SK-N-DZ (cell line): ENCODE measurements at places on chromosomes 1 and 21.

DNA sequence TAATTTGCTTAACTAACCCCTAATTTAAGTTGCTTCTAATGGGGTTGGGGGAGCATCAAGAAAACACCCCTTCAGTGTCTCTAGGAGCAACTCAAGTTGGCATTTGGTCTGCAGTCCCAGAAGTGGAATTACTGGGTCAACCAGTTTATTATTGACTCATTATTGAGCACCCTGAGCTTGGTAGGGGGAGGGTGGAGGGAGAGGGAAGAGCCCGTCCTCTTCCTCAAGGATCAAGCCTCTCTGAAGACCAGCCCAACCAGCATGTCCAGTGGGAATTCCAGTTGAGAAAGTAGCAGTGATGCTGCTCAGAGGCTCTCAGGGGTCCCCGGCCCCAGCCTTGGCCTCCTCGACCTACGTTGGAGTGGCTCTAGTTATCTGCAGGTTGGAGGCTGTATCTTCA, 2.1 kb upstream of the PLA2G2F start:
- no peak for DNase-seq

GRCh38 chr1:84585803-84586202, 11.6 kb upstream of the CTBS start:
- peak; percentile 28 for DNase-seq

DNA sequence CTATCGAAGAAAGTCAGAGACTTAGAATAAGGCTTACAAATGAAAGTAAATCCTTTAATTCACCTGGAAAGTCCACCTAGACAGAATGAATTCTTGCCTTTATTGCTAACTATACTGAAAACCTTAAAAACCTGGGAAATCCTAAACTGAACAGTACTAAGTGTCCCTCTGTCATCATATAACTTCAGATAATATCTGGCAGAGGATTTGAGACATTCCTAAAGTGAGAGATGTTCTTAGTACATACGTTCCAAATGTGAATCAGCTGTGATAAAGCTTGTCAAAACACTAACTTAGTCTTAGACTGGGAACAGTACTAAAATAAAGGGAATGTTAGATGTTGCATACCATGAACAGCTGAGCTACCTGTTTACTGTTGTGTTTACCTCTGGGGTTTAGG, 121.7 kb downstream of the TNFSF18 start:
- no peak for DNase-seq

DNA sequence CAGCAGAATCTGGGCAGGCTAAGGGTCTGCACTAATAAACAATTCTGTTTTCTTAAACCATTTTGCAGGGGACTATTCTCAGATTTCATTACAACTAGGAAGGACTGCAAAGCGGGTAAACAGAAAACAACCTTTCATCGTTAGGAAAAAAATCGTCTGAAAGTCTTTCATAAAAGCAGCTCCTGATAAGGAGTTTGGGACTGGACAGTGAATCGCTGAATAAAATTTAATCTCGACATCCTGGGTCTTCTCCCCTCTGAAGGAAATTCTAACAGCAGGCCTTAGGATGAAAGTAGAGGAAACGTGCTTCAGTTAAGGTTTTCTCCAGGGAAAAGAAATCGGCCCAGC, 471 bp upstream of the MTF2 start:
- DNase-seq = no peak

- no peak for DNase-seq
Measured at GRCh38 chr1:212613440-212614335, 5.1 kb downstream of the ATF3 start.

DNA sequence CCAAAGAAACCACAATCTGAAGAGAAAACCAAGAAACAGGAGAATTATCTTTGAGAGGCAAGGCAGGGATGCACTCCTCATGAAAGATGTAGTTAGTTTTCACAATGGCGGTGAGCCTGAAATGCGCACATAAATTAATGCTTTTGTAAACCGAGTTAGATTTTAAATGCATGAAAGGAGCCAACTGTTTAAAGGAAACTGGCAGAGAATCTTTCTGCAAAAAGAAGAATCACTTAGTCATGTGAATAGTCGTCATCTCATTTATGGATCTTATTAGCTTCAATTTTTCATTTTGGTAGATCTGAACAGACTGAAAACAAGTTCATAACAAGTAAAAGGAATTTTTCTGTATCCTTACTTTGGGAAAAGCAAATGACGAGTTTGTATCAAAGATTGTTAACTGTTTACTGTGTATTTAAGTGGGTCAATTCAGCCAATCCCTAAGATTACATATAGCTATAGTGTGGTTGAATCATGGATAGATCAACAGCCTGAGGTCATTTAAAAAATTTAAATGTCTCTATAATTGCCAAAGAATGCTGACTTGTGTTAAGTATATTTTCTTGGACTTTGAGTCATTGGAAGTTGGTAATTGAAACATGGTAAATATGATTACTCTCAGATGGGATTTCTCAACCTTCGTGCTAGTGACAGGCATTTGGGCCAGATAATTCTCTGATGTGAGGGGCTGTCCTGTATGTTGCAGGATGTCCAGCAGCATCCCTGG, 226.6 kb upstream of the KAZN start:
- no peak for DNase-seq

GRCh38 chr1:163472651-163473248, 151.0 kb downstream of the NUF2 start:
- no peak for DNase-seq

DNA sequence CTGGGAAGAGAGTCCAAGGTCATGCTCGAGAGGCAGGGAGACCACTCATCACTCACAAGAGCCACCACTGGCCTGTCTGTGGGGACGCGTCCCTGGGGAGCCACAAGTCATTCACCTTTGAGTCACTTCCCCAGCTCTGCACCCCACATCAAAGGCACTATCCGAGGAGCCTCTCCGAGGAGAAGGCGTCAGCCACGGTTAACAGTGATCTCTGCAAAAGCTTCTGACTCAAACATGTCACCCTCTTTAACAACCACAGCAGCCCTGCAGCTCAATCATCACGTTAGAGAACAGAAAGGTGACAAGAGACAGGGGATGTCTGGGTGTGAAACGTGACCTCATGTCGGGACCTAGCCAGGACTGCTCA, 9.0 kb downstream of the LRRC47 start:
- no peak for DNase-seq

- DNase-seq = no peak
Measured at GRCh38 chr1:31814631-31815306, 1.1 kb downstream of the SPOCD1 start.

- DNase-seq = no peak
Measured at GRCh38 chr21:34021726-34022125, 51.7 kb upstream of the MRPS6 start.

DNA sequence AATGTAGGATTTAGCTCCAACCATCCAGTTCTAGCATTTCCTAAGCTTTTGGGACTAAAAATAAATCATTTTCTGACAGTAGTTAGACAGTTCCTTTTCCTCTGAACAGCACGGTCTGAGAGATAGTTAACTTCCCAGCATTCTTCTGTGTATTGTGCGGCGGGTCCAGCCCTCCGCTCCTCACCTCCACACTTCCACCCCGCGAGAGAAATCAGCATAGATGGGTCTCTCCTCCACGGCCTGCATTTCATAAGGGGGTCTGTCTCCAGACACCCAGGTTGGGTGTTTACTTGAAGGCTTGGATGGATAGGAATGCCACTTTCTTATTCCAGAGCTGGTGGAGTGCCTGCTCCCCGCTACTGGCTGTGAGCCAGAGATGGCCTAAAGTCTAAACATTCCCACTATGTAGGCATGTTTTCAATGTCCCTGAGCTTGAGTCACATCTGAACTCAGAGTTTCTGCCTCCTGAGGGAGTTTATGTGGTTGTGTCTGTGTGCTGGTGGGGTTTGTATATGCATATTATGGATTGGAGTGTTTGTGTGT, 38.0 kb upstream of the PPP2R5A start:
- DNase-seq = no peak

GRCh38 chr1:196148367-196148970, 459.8 kb downstream of the KCNT2 start:
- peak; percentile 31 for DNase-seq

DNA sequence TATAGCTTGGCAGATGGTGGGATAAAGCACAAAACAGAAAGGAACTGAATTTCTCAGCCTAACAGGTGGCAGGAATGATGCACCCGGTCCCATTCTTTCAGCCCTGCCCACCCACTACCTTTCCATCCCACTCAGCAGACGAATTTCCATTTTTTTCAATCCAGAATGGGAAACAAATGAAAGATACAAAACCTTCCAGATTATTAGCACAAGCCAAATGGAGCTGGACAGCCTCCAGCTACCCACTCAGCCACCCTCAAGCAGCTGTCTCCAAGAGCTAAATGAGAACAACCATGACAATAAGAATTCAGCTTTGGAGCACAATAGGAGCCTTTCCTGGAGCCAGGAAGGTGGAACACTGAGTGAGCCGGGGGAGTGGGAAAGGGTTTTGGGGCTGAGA, 96.3 kb upstream of the ST6GALNAC5 start:
- DNase-seq = no peak

- no peak for DNase-seq
Measured at GRCh38 chr1:29532751-29533150, 296.4 kb downstream of the PTPRU start.

GRCh38 chr1:39081271-39082009, 55.3 kb downstream of the NDUFS5 start:
- DNase-seq = no peak

DNA sequence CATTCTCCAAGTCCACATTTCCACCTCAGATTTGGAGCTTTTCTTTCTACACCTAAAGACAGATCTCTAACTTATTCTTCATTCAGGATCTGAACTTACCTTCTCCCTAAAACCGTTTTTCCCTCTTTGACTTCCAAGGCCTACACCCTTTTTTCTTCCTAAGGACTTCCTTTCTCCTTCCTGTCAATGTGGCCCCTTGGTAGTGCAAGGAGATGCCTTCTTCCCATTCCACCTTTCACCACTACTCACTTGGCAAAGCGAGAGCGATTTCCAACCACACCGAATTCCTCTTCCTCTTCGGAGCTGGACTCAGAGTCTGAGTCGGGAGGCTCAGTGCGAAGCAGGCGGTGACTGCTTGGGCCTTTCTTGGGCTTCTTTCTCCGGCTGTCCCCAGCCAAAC, 1.3 kb downstream of the EFCAB14 start:
- DNase-seq = no peak

- DNase-seq = no peak
Measured at GRCh38 chr1:223873044-223873443, 27.3 kb upstream of the TP53BP2 start.

GRCh38 chr1:2525920-2526823, at the start of gene PANK4:
Gene PANK4, minus strand, starts transcription at chr1:2526596. Its CDS starts 9 bp downstream, at chr1:2526587.
- DNase-seq = peak; percentile 86

DNA sequence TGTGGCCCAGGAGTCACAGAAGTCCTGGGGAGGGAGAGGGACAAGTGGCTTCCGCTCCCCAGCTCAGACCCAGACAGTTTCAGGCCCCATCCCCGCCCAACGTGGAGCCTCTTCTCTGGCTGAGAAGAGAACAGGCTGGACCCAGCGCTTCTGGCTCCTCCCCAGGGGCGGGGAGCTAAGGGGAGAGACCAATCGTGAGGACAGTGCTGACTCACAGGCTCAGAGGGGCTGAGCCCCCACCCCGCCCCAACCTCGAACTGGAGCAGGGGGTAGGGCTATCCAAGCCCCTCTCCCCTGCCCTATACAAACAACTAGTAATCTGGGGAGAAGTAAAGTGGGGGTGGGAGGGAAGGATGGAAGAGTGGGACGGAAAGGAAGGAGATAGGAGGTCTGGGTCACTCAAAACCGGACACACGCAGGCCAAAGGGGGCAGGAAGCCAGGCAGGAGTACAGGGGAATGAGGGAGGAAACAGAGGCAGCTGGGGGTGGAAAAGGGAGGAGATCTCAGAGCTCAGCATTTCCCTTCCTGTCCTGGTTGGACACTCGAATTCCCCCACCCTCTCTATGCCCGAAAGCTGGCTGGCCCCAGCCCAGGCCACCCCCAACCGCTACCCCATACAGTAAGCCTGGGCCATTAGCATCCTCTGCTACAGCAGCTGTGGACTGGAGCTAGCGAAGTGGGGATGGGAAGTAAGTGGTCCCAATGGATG, at the start of gene SHC1:
TSS of gene SHC1 (minus strand) at position 117 of the 710 bp plus-strand sequence. CDS start 221 bp downstream, outside the sequence.
- peak; percentile 93 for DNase-seq

- DNase-seq = no peak
Measured at GRCh38 chr21:21383126-21383525, 384.9 kb downstream of the NCAM2 start.

DNA sequence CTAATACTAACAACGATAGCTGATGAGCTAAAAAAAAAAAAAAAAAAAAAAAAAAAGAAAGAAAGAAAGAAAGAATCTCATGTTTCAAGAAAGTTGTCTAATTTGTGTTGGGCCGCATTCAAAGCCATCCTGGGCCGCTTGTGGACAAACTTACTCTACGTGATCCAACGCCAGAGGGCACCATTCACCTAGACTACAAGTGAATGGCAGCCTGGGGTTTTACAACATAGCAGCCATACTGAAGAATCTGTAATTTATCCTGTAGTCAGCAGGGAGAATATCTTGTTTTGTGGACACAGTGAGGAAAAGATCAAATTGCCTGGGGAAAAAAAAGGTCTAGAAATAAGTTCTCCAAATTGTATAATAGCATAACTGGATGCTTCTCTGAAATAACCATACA, 47.0 kb downstream of the CYP2J2 start:
- DNase-seq = peak; percentile 69

DNA sequence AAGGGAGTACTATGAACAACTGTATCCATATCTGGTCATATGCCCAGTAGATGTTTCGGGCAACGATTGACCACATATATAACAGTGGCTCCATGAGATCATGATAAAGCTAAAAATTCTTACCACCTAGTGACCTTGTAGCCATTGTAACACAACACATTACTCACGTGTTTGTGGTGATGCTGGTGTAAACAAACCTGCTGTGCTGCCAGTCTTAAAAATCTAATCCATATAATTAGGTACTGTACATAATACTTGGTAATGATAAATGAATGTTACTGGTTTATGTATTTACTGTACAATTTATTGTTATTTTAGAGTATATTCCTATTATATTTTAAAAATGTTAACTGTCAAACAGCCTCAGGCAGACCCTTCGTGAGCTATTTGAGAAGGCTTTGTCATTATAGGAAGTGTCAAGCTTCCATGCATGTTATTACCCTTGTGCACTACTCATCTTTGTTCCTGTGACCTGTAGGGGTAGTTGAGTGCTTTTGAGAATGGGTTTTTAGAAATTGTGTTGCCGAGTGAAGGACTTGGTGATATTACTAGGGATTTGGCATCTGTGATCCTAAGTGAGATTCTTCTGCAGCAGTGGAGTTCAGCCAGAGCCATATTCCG, 23.6 kb downstream of the DIP2A start:
- no peak for DNase-seq

DNA sequence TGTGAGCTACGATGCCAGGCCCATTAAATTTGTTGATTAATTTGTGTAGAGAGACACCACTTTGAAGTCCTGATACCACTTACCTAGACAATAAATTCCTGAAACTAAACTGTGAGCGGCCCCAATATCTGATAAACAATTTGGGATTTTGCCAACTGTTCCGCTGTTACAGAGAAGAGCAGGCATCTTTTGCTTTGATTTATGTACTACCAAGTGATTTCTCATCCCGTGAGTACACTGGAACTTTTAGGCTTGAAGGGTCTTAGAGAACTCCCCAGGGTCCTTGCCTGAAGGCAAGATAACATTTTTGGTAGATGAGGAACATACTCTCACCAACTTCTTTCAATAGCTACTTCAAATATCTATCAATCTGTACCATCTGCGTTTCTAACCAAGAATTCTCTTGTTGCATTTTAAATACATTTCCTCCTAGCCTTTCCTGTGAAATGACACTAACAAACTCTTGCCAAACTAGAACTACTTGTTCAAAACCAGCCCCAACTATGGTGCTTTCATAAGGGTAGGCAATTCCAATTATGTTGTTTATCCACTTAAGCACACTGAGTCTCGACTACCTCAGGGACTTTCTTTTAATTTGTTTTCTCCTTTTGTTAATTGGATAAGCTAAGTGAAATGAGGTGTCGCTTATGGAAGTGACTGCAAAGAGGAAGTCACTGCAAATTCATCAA, 23.2 kb upstream of the SLC30A1 start:
- no peak for DNase-seq

- no peak for DNase-seq
Measured at GRCh38 chr1:168726281-168726680, 2.7 kb downstream of the DPT start.
